ENCODE measurements at places on chromosomes 11 and 22. TPM values are rescaled to one million over a fixed set of nuclear protein-coding genes. Genes with fewer than 3 reads are reported as not detected.

GRCh38 chr11:59273373-59273841 lies 60.7 kb upstream of the MPEG1 start:
- no peak for DNase-seq

Gene PAFAH1B2
- total RNA-seq, result 61.3 TPM

GRCh38 chr11:11366793-11367192 lies 13.7 kb upstream of the CSNK2A3 start:
- no peak for DNase-seq

Gene RBMXL2
- not detected for total RNA-seq

Gene DNAJC4
- 22.5 TPM for total RNA-seq

DNA sequence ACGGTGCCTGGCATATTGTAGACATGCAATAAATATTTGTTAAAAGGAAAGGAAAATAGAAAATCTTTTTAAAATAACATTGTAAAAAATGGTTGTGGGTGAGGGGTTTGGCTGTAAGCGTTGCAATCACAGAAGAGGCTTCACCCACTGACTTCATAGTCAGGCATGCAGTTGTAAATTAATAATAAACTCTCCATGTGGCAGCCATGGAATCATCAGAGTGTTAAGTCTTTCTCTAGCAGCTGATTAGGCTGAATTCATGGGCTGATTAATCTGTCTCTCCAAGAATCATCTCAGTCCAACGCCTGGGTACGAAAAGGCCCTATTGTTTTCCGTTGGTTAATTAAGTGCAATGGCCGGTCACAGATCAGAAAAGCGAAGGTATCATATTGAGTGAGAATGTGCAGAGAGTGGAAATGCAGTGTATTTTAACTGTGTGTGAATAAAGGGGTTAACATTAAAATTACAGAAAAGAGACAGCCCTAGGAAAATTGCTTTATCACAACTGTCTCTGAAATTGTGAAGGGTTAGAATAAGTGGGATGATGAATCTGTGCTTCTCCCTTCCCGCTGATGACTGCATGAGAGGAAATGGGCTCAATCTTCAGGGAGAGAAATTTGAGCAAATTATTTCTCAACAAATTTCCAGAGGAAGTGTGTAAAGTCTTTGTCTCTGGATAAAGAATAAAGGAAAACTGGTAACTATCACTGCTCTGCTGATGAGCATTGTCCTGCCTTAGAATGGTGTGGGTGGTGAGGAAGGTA lies 269.0 kb downstream of the FAM76B start:
- DNase-seq, result no peak

DNA sequence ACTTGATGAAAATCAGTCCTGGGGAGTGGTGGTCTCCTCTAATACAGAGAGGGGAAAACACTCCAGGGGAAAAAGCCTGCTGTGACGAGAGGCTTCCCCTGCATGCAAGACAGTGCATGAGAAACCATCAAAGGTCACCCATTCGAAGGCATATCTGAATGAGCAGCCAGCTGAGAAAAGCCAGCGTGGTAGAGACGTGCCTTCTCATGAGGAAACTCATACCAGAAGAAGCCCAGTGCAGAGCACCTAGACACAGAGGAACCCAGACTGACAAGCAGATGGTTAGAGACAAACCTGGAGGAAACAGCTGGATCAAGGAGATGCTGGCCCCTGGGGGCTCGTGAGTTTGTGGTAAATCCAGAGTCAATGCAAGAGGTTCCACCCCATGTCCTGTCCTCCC lies 534.8 kb downstream of the BRD1 start:
- DNase-seq, result no peak

- peak; percentile 78 for DNase-seq
Measured at GRCh38 chr11:6419009-6419631, at the start of gene APBB1. APBB1 (minus strand) TSS chr11:6419094; CDS start chr11:6411347, 7,747 bp downstream.

Gene OR8A1
- not detected for total RNA-seq

Gene TRAPPC4
- 87.8 TPM for total RNA-seq

Gene DUSP8
- total RNA-seq, result 1.6 TPM

DNA sequence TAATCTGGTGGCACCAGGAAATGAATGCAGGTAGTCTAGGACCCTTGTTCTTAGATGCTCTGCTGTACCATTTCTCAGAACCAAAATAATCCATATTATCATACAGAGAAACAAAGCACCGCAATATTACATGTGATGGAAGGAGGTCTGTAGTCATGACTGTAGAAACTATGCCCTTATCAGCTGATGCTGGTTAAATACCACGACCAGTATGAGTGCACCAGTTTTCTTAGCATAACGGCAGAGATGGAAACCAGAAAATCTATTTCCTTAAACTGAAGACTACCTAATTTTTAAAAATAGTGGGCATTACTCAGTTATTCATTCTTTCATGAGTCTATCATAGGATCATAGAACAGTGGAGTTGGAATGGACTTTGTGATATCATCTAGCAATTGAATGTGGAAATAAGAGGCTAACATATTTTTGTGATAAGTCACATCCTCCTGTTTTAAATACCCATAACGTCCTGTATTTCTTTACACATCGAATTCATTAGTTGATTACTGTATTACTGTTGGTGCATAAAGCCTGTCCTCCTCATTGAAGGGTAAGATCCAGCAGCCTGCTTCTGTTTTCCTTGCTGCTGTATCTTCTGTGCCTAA lies 15.1 kb downstream of the JHY start:
- DNase-seq, result no peak

Gene RFPL2
- total RNA-seq, result 0.52 TPM

Gene FEN1
- total RNA-seq, result 108 TPM

DNA sequence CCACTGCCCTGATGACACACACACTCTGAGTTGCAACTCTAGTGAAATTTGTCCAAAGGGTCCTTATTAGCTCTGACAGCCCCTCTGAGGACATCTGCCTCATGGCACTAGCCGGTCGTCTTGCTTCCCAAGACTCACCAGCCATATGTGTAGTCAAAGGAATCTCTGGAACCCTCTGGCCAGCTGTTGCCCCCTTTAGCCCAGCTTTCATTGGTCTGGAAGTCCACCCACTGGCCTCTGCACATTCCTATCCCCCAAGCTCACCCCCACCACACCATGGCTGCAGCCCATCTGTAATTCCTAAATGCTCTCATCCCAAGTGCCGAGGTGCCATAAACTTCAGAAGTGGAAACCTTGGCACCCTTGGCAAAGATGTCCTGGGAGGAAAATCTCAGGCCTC lies 24.3 kb downstream of the SYT7 start:
- DNase-seq, result no peak

Gene OR52I1
- total RNA-seq, result not detected

- no peak for DNase-seq
Measured at GRCh38 chr11:60899977-60900376, 6.4 kb downstream of the PRPF19 start.

DNA sequence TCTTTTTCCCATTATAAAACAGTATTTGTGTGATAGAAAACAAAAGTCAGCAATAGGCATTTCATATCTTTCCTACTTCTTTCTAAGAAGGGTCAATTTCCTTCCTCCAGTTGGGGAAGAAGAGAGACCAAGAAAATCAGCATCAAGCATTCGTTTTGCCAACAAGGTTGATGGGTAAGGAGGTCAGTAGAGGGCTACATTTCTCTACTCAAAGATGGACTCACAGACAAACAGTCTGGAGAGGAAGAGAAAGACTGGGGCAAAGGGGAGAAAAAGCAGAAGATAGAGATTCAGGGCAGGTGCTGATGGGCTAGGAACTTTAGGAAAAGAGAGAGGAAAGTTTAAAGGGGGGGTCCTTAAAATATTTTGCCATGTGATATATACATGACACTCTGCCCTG lies 8.6 kb upstream of the MTNR1B start:
- DNase-seq, result no peak

Gene SYT12
- total RNA-seq, result not detected

- DNase-seq, result no peak
Measured at GRCh38 chr11:13952221-13952620, 10.3 kb upstream of the SPON1 start.

- DNase-seq, result no peak
Measured at GRCh38 chr11:28628412-28628811, 520.2 kb downstream of the METTL15 start.

- no peak for DNase-seq
Measured at GRCh38 chr22:19275104-19275503, 16.4 kb downstream of the CLTCL1 start.

DNA sequence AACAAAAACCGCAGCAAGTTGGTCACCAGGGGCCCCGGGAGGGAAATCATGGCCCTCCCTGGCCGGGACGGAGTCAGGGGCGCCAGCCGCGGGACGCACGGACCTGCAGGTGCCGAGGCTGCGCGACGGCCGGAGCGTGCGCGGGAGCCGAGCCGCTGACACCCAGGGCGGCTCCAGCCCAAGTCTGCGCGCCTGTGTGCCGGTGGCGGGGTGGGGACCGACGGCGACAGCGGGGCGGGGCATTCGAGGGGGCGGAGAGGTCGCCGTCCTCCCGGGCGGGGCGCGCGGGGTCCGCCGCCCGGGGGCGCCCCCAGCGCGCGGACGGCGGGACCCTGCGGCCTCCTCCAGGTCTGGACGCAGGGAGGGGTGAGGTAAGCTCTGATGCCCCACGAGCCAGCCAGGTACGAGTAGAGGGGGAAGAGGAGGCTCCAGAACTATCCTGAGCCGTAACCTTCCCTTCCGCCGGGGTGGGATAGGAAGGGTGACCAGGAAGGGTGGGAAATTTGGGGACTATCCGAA lies at the start of gene ESAM:
ESAM (minus strand) TSS at position 186 of the 519 bp plus-strand sequence; CDS start at position 50, 136 bp downstream.
- DNase-seq, result peak; percentile 75

Gene KCNJ4
- not detected for total RNA-seq

GRCh38 chr11:46521961-46522681 lies 71.7 kb downstream of the AMBRA1 start:
- DNase-seq, result no peak

Gene MS4A3
- not detected for total RNA-seq

DNA sequence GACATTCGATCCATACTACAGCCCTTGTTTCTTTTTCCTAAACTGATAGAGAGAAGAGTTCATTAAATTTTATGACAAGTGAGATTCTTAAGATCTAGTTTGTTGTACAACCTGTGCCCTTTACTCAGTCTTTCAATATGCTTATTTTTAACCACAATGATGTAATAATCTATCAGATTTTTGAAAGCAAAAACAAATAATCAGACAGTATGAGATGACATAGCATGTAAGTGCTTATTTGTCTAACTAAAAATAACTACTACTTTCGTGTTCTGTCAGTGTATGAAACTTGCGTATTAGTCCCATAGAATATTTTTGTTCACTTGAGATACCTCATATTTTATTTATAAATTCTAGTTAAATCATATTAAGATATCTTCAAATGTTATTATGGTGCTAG lies 33.2 kb downstream of the RAB39A start:
- no peak for DNase-seq

- DNase-seq, result no peak
Measured at GRCh38 chr22:37254867-37255233, 10.8 kb upstream of the RAC2 start.

DNA sequence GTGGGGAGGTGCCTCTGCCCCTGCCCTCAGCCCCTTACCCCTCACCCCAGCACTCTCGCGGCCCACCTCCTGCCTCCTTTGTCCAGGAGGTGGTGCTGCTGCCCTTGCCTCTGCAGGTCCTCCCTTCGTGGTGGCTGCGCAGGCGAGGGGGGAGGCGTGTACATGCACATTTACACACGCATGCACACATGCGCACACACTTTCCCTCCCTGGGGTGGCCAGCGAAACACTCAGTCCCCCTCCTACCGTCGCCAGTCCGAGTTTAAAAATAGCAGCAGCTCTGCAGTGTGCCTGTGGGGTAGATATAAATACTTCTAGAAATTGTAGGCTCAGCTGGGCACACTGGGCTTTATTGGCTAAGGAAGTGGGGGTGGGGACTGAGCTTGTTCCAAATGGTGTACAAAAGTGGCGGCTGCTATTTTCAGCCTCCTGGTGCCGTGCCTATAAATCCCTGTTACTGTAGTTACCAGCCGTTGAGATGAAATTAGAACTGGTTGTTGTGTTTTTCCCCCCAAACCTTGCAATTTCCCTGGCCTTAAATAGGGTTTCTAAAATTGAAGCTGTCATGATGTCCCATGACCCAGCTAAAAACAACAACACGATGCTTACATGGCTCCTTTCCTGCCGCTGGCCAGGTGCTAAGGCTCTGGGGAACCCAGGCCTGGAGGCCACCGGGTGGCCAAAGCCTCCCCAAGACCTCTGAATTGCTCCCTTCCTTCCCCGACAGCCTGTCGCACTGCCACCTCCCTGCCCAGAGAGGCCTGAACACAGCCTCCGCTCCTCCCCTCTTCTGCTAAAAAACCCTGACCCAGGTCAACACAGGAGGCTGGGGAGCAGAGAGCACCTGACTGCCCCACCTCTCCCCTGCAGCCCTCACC lies 12.4 kb downstream of the PICK1 start:
- no peak for DNase-seq
